ENCODE measurements at places on chromosomes 12 and 14.
A peak's percentile ranks its signal among the peaks of the same experiment; 100 is the strongest.

DNA sequence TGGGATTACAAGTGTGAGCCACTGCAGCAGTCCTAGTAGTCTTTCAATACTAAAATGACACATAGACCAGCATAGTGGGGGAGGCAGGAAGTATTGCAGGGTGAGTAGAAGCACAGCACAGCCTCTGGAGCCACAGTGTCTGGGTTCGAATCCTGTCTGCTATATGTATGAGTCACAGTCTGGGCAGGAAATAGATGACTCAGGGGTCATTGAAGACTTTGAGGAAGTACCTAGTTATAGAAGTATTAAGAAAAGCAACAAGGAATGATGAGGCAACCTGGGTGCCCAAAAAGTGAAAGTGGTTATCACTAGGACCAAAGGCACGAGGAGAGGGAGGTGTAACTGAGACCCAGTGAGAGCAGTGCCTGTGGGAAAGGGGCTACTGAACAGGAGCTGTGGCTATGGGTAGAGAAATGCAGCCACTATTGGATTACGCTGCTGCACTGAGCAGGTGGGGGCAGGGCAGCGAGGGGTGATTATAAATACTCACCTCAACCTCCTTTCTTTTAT is 124.0 kb downstream of the PDE3A start:
- no peak for DNase-seq

- no peak for DNase-seq
These were observed 62.3 kb upstream of the PTCSC3 start for GRCh38 chr14:36238666-36239363.

DNA sequence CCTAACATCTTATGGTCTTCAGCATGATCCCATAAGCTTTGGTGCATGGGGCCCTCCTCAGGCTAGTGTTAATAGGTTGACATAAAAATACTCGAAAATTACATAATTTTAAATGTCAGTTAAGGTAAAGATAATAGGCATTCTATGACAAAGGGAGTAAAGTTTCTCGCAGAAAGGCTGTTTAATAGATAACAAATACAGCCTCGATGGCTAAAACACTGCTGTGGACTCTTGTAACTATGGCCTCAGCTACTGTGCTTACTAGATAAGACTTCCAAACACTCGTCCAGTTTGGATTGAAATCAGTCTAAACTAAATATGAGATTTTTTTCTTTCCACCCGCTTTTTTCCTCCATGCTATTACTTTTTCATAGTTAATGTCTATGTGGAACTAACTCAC is 23.2 kb upstream of the MGST1 start:
- DNase-seq = no peak

- DNase-seq = no peak
These were observed 10.0 kb upstream of the DUSP16 start for GRCh38 chr12:12572659-12573058.

DNA sequence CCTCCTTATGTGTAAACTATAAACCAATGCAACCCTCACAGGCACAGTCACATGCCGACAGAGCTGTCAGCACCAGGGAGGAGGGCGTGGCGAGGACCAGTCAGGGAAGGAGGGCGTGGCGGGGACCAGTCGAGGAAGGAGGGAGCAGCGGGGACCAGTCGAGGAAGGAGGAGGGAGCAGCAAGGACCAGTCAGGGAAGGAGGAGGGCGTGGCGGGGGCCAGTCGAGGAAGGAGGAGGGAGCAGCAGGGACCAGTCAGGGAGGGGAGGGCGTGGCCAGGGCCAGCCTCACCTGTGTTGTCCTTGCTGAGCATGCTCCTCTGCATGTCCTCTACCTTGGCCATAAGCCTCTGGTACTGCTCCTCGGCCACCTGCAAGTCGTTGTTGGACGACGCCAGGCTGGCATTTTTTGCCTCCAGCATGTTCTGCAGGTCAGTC is 24.2 kb downstream of the GOLGA3 start:
- DNase-seq = no peak

DNA sequence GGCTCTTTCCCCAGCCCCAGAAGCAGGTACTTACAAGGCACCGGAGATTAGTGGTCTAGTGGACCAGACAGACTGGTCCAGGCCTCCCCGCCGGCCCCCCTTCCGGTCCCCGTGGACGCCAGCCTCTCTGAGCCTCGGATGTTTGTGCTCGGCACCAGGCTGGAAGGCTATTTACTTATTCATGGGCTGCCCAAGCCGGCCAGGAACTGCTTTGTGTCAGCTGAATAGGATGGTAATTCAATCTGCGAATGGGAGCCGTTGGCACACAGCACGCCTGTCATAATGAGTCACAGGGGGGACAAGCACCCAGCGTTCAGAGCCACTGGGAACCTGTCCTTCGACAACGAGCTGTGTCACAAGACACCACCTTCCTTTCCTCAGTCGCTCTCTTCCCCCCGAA is 82.3 kb downstream of the RIMBP2 start:
- DNase-seq = no peak

DNA sequence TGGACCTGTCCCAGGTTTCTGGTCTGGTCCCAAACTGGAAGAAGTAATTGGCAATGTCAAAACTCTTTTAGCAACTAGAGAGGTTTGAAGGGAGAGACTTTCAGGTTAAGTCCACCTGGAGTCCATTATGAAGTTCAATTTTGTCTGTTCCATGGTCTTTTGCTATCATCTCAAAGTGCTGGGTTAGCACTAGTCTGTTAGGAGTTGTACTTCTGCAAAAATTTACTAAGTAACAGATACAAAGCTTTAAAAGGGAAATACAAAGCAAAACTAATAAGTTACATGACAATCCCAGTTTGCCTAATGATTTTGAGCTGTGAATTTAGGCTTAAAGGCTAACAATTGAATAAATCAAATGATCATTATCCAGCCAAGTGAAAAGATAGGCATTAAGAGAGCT is 643.9 kb downstream of the C12orf50 start:
- DNase-seq = no peak

DNA sequence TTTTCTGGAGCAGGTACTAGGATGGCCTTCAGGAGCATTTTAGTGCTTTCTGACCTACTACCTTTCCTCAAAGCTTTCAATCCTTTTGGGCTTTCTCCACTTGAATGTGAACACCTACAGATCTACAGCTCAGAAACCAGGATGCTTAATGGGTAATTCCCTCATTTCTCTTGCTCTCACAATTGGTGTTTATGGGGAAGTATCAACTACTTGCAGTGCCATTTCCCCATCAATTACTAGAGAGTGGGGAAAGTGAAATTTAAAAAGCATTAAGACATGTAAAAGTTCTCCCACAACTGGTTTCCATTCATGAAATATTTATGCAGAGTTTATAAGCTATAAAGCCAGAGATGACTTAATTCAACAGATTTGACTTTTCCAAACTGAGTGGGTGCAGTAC is 2.1 kb upstream of the YY1 start:
- no peak for DNase-seq

DNA sequence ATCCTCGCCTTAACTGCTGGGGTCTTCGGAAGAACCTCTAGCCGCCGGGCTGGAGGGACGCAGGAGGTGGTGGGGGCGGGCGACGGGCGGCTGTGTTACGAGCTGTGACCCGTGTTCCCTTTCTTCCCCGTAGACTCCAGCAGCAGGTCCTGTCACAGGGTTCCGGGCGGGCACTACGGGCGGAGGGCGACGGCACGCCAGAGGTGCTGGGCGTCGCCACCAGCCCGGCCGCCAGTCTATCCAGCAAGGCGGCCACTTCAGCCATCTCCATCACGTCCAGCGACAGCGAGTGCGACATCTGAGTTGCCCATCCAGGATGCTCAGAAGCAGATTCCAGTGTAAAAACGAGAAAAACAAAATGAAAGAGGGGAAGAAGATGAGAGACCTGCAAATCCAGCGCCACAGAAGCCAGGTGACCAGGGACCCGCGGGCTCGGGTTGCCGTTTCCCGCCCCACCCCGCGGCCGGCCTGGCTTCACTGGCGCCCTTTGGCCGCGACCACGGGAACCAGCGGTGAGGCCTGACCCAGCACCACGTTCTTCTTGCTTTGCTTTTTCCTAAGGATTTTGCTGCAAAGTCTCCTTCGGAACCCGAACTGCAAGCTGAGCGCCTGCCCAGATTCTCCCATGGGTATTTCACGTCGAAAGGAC is 2.1 kb downstream of the SIX6 start:
- DNase-seq = no peak

- no peak for DNase-seq
These were observed 13.2 kb downstream of the ADIPOR2 start for GRCh38 chr12:1703771-1704722.

GRCh38 chr14:90368946-90369721 is 27.7 kb upstream of the CALM1 start:
- DNase-seq = no peak

DNA sequence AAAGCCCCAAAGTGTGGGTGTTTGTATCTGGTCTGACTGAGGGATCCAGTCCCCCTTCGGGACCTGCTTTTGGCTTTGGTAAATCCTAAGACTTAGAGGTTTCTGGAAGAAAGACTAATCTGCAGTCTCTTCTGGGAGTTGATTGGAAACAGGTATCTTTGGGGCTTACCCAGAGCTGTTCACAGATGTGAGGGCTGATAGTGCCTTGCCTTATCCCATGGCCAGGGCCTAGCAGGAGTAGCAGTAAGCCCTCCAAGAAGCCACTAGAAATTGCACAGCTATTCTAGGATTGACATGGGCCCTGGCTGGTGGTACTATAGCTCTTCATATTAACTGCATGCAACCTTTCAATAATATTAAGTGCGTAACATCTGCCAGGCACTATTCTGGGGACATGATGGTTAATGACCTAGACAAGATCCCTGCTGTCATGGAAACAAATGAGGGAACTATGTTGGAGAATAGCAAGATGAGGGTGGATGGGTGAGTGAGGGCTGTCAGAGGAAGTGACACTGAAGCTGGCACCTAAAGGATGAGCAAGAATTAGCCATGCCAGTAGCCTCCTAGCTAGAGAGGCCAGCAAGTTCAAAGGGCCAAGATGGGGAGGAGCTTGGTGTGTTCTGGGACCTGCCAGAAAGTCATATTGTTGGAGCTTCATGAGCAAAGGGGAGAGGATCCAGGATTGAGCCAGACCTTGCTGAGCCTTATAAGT is 71.7 kb downstream of the CRADD start:
- DNase-seq = no peak

DNA sequence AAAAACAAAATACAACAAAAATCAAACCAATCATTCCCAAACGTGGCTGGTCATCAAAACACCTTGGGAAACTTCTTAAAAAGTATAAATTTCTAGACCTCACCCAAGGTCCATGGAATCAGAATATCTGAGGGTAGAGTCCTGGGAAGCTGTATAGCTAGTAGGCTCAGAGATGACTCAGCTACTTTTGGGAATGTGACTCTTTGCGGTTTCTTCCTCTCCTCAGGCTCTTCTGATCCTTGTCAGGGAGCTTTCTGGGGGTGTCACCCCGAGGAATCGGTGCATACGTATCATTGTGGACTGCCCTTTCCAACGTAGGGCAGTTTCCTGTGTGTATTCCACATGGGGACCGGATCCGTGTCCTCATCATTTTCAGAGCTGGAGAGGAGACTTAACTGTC is 14.8 kb downstream of the JDP2 start:
- DNase-seq = no peak

DNA sequence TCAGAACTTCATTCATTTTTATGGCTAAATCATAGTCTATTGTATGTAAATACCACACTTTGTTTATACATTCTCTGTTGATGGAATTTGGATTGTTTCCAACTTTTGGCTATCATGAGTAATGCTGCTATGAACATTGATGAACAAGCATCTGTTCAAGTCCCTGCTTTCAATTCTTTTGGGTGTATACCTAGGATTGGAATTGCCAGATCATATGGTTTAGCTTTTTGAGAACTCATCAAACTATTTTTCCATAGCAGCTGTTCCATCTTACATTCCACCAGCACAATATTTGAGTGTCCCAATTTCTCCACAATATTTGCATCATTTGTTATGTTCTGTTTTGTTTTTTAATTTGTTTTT is 52.3 kb upstream of the CCND2 start:
- no peak for DNase-seq

DNA sequence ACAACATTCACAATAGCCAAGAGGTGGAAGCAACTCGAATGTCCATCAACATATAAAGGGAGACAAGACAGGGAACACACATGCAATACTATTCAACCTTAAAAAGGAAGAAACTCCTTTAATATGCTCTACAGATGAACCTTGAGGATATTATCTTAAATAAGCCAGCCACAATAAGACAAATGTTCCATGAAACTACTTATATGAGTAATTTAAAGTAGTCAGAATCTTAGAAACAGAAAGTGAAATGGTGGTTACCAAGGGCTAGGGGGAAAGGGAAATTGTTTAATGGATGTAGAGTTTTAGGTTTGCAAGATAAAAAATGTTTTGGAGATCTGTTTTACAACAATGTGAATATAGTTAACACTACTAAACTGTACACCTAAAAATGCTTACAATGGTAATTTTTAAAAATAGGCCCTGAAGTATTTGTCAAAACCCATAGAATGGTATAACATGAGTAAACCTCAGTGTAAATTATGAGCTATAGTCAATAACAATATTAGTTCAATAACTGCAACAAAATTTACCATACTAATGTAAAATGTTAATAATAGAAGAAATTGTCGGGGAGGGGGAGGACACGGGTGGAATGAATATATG is 71.1 kb downstream of the EGLN3 start:
- no peak for DNase-seq

- no peak for DNase-seq
These were observed 1.3 kb downstream of the A2ML1 start for GRCh38 chr12:8823565-8824300.

- DNase-seq = no peak
These were observed 9.4 kb downstream of the PSMB5 start for GRCh38 chr14:23025151-23025814.

DNA sequence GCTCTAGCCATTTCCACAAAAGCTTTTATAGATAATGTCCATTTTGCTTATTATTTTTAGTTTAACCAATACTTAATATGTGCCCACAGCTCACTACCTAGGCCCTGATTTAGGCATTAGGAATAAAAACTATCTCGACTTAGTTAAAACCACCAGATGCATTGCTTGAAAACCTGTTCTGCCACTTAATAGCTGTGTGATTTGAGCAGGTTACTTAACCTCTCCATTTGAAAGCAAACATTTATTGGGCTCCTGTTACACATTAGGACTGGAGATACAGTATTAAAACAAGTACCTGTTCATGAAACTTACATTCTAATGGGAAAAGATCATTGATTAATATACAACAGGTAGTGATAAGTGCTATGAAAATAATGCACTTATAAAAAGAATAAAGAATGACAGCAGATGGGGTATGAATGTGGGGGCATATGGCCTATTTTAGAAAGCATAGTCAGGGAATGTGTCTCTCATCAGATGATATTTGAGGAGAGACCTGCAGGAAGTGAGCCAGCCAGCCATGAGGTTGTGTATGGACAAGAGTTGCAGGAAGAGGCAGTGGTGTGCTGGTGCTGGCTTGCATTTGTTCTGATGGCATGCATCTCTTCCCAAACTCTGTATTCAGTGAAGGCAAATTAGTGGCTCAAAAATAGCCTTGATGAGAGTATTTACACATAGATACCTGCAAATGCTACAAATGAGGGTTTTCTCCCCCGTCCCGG is 34.3 kb downstream of the NOPCHAP1 start:
- no peak for DNase-seq

- peak; percentile 46 for DNase-seq
These were observed 2.7 kb upstream of the INHBE start for GRCh38 chr12:57452181-57452936.

- DNase-seq = no peak
These were observed 2.0 kb upstream of the GALC start for GRCh38 chr14:87994974-87995373.

Data from left forelimb (tissue), 1 donor.